Stimulated activated CD8-positive, alpha-beta memory T cell treated with anti-CD3 and anti-CD28 coated beads, Interleukin-4, amount 100 ng/mL, for 4 hours (primary cell): ENCODE measurements at places on chromosomes 11 and 22.

- peak; percentile 93 for DNase-seq
Observed at GRCh38 chr11:117143871-117144476, at the start of gene PAFAH1B2. PAFAH1B2 (plus strand) TSS chr11:117144287; CDS start chr11:117152448, 8,161 bp downstream.

DNA sequence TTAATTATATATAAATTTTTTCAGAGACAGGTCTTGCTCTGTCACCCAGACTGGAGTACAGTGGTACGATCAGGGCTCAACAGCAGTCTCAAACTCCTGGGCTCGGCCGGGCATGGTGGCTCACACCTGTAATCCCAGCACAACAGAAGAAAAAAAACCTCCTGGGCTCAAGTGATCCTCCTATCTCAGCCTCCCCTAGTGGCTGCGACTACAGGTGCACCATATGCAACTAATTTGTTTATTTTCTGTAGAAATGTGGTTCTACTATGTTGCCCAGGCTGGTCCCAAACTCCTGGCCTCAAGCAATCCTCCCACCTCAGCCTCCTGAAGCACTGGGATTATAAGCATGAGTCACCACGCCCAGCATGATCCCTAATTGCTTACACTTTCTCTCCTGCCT lies 56.1 kb upstream of the SLC35C1 start:
- no peak for DNase-seq

DNA sequence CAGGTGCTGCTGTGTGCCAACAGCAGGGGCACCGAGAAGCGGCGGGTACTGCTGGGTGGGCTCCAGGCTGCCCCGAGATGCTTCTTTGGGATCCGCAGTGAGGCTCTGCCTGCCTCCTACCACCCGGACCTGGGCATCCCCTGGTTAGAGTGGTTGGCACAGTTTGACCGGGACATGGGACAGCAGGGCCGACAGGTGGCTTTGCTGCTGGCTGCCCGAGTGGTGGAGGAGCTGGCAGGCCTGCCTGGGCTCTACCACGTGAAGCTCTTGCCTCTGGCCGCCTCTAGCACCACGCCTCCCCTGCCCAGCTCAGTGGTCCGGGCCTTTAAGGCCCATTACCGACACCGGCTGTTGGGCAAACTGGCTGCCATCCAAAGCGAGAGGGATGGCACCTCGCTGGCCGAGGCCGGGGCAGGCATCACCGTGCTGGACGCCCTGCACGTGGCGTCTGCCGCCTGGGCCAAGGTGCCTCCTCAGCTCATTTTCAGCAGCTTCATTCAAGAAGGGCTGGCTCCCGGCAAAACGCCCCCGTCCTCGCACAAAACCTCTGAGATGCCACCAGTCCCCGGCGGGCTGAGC lies 1.9 kb downstream of the TIGD3 start:
- DNase-seq = no peak

DNA sequence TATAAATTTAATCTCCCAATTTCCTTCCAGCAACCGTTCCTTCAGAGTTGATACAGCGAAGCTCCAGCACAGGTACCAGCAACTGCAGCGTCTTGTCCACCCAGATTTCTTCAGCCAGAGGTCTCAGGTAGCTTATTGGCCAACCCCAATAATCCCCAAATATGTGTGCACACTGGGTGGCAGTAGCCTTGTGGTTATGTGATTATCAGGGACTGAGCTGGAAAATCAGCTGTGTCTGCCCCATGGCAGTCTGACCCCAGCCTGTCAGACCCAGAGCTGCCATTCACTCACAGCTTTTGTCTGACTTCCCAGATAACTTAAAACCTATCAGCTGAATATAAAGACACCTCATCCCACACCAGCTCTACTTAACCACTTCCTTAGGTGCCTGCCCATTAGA lies 2.0 kb downstream of the HSCB start:
- DNase-seq = no peak

DNA sequence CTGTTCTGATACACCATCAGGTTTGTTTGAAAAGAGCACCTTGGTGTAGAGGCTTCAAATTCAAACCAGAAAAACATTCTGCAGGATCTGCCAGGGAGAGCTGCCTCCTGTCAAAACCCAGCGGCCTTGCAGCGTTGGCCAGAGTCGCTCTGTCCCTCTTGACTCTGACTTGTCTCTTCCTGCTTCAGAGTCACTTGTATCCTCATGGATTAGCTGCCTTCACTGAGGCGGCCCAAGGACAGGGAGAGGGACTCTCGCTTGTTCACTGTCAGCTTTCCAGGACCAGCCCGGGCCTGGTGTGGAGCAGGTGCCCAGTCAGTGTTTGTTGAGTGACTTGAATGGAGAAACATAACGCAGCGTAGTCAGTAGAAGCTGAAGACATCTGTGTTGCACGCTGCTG lies 18.0 kb downstream of the TBC1D22A start:
- DNase-seq = no peak
